ENCODE measurements at places on chromosomes 11 and 22. TPM values are rescaled to one million over a fixed set of nuclear protein-coding genes. Genes with fewer than 3 reads are reported as not detected.

Gene ASPHD2
- 1.1 TPM for total RNA-seq

Gene SSTR3
- total RNA-seq, result not detected

Gene SMCO4
- total RNA-seq, result 26.5 TPM

Gene STK33
- total RNA-seq, result 4.4 TPM

Gene VPREB1
- total RNA-seq, result not detected

Gene OR9G1
- total RNA-seq, result not detected

Gene OR51I1
- not detected for total RNA-seq

Gene LSP1
- total RNA-seq, result 3.2 TPM

Gene DUSP18
- total RNA-seq, result 5.3 TPM

Gene SERPING1
- total RNA-seq, result 1.2 TPM

Gene PLAAT5
- total RNA-seq, result not detected

Gene PHETA2
- total RNA-seq, result not detected

Gene KRTAP5-10
- total RNA-seq, result not detected

Gene SMC1B
- 0.03 TPM for total RNA-seq

Gene RGL4
- not detected for total RNA-seq

Gene PRRG4
- 1.8 TPM for total RNA-seq

Gene FZD4
- total RNA-seq, result 1.3 TPM

Gene PSMA1
- 200 TPM for total RNA-seq

Gene SLC22A25
- not detected for total RNA-seq

Gene TIGD3
- total RNA-seq, result 0.94 TPM

Gene BTG4
- total RNA-seq, result not detected

Gene BEST1
- total RNA-seq, result 3.0 TPM

Gene GRIK4
- total RNA-seq, result not detected

Gene NDUFC2
- 253 TPM for total RNA-seq
